CD4-positive, CD25-positive, alpha-beta regulatory T cell (primary cell): ENCODE measurements at places on chromosomes 12 and 14.
A peak's percentile ranks its signal among the peaks of the same experiment; 100 is the strongest.

- no peak for DNase-seq
Measured at GRCh38 chr12:30980955-30981662, 54.6 kb downstream of the TSPAN11 start.

- DNase-seq: no peak
Measured at GRCh38 chr12:121610239-121611149, 15.8 kb upstream of the ORAI1 start.

- DNase-seq: peak; percentile 26
Measured at GRCh38 chr12:104957719-104958000, 430 bp downstream of the SLC41A2 start.

- DNase-seq: no peak
Measured at GRCh38 chr14:54385556-54385955, 11.3 kb upstream of the CDKN3 start.

DNA sequence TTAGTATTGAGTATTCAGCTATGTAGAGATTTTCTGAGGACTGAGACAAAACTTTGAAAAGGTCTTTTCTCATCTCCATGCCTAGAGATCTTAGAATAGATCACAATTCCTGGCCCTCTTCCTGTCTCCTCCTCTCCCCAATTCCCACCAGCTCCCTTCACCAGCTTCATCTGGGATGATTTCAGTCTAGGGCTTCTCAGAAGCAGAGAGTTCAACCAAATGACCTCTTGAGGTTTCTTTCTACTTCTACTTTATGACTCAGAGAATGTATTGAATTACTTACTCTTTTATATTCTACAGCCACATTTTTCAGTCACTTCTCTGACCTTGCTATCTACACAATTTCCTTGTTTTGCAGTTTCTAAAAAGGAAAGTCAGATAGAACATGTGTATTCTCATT, 19.4 kb upstream of the SNX6 start:
- no peak for DNase-seq

- DNase-seq: no peak
Measured at GRCh38 chr12:113766879-113767878, 198.9 kb downstream of the RBM19 start.

DNA sequence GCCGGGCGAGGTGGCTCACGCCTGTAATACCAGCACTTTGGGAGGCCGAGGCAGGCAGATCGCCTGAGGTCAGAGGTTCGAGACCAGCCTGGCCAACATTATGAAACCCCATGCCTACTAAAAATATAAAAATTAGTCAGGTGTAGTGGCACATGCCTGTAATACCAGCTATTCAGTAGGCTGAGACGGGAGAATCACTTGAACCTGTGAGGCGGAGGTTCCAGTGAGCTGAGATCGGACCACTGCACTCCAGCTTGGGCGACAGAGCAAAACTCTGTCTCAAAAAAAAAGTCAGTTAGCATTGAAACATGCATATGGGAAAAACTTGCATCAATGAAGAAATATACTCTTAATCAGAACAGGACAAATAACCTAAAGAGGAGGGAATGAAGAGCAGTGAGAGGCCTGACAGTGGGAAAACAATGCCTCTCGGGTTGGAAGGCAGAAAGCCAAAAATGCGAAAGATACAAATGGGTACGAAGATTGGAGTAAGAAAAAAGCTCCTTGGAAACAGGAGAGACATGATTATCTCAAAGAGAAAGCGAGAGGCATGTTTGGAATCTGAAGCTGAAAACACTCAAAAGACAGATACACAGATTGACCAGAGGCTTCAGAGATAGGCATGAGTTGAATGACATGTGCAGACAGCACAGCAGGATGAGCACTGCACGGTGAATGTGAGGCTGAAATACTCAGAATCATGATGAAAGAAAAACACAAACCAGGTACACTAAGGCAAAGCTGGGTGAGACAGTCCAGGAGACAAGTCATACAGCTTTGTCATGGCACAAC, 30.6 kb downstream of the RESF1 start:
- DNase-seq: no peak

DNA sequence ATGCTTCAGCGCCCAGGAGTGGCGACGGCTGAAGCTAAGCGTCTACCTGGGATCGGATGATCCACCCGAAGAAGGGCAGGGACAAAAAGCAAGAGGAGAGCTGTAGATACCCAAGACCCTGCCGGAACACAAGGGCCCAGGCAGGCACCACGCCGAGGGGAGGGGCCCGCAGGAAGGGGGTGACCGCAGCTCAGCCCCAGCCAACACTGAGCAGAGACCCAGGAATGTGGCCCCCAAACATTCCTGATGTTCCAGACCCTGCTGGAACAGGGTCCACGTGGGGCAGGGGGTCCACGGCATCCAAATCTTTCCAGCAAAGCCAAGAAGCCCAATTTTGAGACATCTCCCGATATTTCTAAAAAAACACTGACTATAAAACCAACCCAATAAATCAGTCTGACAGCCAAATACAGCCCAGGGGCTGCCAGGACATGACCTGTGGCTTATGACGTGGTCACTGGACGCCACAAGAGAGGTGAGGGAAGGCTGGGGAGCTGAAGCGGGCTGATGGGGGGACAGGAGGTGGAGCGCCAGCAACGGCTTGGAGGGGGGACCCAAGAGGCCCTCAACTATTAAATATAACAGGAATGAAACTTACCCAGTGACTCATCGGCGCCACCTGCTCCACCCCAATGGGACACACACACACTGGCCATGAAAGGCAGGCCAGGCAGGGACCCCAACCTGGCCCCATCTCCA, 58.9 kb downstream of the NCOR2 start:
- no peak for DNase-seq
